Stromal cell of bone marrow (primary cell): ENCODE measurements at places on chromosomes 6 and 20.

GRCh38 chr6:32244946-32245398 is 21.1 kb upstream of the NOTCH4 start:
- peak; percentile 50 for DNase-seq

DNA sequence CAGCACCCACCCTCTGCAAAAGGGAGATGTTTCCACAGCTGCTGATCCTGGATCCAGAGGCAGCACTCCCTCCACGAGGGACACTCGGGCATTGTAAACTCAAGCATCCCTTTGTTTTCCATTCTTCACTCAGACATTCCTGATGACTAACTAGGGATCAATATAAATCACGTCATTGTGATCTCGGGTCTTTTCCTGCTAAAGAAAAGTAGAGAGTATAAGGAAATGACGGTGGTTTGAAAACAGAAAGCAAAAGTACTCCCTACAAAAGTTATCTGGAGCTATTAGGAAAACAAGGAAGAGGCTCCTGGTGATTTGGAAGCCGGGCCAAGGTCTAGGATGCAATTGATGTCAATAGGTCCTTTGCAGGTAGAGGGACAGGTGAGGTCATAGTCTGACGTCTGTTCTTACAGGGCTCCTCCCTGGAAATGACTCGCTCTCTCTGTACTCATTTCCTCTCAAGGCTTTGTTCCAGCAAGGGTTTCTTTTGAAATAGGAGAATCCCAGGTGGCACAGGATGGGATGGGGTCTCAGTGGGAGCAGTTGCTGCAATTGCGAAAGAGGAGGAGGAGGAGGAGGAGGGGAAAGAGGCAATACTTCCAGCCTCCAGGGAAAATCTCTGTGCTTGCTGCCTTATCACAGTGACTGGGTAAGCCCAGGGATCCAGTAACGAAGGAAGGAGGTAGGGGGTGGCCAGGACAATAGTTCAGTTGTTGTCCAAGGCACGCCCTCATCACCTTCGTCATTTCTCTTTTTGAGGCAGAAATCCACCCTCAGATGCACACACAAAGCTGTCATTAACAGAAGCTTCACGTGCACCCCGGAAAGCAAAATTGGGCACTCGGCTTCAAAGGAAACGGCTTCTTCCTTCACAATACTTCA is 222.8 kb downstream of the LY86 start:
- DNase-seq, result peak; percentile 43

GRCh38 chr6:111573892-111574797 is 31.5 kb downstream of the TRAF3IP2 start:
- peak; percentile 93 for DNase-seq

DNA sequence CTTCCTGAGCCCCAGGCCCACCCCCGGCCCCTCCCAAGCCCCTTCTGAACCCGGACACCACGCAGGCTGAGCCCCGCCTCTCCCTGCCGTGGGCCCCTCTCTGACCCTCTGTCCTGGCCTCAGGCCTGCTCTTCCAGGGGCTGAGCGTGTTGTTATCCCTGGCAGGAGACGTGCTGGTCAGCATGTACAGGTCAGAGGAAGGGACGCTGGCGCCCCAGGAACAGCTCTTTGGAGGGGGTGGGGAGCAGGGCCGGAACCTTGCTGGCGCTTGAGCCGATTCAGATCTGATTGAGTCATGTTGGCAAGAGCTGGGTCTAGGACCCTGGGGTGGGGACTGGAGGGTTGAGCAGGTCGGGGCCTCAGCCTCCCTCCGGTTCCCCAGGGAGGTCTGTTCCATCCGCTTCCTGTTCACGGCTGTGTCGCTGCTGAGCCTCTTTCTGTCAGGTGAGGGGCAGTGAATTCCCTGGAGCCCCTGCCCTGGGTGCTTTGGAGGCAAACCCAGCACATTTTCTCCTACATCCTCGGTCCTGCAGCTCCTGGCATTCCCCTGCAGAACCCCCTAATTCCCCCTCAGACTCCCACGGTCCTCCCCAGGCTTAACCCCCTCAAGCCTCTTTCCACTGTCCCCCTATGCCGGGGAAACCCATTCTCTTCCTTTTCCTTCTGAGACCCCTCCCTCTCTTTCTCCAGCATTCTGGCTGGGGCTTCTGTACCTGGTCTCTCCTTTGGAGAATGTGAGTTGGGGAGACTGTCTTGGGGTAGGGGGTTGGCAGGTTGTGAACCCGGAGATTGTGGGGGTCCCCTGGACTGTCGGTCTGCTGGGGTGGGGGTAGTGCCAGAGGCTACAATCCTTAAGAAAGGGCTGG is 2.0 kb downstream of the SPAG4 start:
- peak; percentile 19 for DNase-seq

DNA sequence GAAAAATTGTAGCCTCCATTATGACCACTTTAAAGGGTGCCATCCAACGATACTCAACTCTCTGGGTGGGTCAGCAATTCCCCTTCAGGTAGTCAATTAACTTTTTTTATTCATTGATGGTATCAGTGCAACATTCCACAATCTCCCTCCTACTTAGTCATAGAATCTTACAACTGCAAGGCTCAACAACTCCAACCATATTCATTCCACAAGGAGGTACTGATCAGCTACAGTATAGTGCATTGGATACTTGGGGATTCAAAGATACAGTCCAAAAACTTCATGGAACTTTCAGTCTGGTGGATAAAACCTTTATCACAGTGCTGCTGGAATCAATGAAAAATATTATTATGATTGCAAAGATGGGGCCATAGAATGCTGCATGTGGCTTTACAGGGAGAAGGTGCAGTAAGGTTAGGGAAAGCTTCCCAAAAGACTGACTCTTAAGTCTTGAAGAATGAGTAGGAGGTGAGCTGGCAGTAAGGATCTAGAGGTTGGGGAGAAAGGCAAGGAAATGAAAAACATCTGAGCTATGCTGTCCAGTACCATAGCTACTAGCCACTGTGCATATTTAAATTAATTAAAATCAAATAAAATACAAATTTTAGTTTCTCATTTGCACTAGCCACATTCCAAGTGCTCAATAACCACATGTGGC is 314.7 kb upstream of the PRDM1 start:
- no peak for DNase-seq

GRCh38 chr20:9928281-9928737 is 89.4 kb upstream of the PAK5 start:
- DNase-seq, result no peak
